ENCODE measurements at places on chromosomes 7 and 10. TPM values are rescaled to one million over a fixed set of nuclear protein-coding genes. Genes with fewer than 3 reads are reported as not detected.
A peak's percentile ranks its signal among the peaks of the same experiment; 100 is the strongest.

Gene EVX1
- total RNA-seq, result not detected

Gene VPS37D
- 5.3 TPM for total RNA-seq

Gene NUTM2A
- 1.1 TPM for total RNA-seq

Gene CYP26A1
- total RNA-seq, result not detected

Gene EGR2
- 0.30 TPM for total RNA-seq

- no peak for DNase-seq
Measured at GRCh38 chr10:55631071-55631654, 729.9 kb downstream of the ZWINT start.

GRCh38 chr10:91567815-91568214, 65.1 kb downstream of the PPP1R3C start:
- DNase-seq, result no peak

- no peak for DNase-seq
Measured at GRCh38 chr7:14376711-14377110, 387.2 kb upstream of the ETV1 start.

- peak; percentile 36 for DNase-seq
Measured at GRCh38 chr7:6271694-6272440, 557 bp downstream of the CYTH3 start.

DNA sequence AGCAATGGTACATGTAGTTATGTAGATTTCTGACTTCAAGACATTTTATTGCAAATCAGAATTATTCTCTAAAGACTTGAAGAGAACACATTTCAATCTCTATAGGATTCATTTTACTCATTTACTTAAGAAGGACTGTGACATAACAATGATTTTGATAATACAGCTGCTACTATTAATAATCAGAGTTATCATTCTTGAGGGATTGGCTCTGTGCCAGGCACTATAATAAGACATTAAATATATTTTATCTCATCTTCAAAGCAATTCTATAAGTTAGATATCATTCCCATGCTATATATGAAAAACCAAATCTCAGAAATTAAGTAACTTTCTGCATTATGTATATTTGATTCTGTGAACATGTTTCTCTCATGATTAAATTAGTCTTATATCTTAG, 103.7 kb upstream of the CALCR start:
- DNase-seq, result no peak

DNA sequence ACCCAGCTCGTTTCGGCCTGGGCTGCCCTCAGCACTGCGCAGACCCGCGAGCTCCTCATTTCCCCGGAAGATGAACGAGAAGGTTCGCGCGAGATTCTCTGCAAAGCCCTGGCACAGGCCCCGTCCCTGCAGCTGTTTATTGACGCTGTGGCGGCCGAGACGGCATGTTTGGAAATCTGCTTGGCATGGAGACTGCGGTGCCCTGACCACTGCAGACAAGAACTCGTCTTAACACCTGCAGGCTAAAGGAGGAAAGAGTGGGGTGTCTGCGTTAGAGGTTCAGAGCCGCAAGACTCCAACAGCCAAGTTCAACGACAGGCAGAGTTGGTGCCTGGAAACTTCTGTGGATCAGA, 125.6 kb downstream of the DNAJB6 start:
- no peak for DNase-seq

DNA sequence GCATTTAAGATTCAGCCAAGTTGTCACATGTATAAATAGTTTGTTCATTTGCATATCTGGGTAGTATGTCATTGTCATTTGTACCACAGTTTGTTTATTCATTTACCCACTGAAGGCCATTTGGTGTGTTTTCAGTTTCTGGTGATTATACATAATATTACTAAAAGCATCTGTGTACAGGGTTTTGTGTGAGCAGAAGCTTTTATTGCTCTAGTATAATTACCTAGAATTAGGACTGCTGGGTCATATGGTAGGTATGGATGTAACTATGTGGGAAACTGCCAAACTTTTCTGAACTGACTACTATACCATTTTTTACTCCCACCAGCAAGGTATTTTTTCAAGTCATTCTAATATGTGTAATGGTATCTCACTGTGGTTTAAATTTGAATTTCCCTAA, 584.0 kb upstream of the GHITM start:
- DNase-seq, result no peak

GRCh38 chr7:23238983-23239652, 7.5 kb upstream of the GPNMB start:
- no peak for DNase-seq

DNA sequence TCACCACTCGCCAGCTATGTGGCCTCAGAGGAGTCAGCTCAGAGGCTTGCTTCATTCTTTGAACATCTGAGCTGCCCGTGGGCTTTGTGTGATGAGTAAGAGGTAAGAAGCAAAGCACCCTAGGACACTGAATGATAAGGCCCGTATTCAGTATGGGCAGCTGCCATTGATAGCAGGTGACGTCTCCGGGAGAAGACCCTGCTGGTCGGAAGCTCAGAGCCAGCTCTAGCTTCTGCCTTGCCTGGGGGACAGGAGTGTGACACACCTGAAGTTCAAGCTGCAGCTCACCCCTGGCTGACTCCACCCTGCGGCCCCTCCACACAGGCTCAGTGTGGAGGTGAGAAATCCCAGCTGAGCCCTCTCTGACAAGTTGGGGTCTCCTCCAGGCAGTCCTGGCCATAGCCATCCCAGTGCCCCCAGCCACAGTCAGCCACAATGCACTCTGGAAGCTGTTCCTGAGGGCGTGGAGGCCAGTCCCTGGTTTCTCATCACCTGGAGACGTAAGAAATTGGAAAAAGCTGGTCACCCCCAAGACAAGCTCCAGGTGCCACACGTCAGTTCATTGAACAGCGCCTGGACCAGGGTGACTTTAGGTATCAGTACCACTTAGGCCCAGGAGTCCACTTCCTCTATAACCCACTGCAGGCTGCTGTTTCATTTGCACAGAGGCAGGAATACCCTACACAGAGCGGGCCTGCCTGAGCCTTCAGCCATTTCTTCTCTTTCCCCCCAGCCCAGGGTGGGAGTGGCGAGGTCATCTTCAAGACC, 164.9 kb upstream of the RHEB start:
- no peak for DNase-seq

GRCh38 chr7:17159500-17160037, 138.9 kb upstream of the AHR start:
- no peak for DNase-seq

- no peak for DNase-seq
Measured at GRCh38 chr10:78450807-78451485, 417.3 kb downstream of the RPS24 start.

- DNase-seq, result no peak
Measured at GRCh38 chr10:31317652-31318381, 1.2 kb upstream of the ZEB1 start.

All from OCI-LY7 (cell line).